Spleen (tissue), 13 donors: ENCODE measurements at places on chromosomes 3 and 15. TPM values are rescaled to one million over a fixed set of nuclear protein-coding genes. Genes with fewer than 3 reads are reported as not detected.

- no peak for DNase-seq
These were observed 47.8 kb downstream of the OIP5 start for GRCh38 chr15:41284427-41285177.

- DNase-seq, result no peak
These were observed 65.4 kb downstream of the EEFSEC start for GRCh38 chr3:128218548-128219257.

GRCh38 chr3:110576960-110577359 lies 494.7 kb upstream of the NECTIN3 start:
- DNase-seq, result no peak

DNA sequence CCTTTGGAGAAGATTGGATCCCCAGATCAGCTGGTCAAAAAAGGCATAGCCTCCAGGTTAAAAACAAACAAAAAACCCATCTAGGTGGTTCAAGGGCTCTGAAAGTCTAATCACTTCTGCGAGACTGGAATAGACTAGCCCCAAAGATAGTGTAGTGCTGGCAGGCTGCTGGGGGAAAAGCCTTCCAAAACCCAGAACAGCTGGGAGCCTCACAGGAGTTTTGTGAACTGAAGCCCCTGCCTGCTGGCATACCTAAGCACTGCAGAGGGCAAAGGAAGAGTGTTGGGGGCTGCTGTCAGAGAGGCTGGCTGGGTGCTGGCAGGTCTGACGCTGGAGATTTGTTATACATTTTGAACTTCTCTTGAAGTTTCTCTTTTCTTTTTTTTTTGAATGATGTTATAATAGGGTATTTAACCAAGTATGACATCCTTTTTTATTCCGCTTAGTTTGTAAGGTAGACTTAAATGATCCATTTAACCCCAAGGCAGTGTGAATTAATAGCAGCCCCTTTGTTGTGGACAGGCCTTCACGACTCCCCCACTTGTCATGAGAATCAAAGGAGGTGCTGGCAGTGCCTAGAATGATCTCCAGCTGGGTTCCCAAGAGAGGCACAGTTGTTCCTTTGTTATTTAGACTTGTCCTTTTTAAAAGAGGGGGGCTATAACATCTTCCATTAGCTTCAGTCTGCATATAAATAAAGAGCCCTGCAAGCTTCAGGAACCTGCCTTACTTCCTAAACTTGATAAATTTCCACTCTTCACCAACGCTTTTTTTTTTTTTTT lies 53.9 kb downstream of the CRTC3 start:
- no peak for DNase-seq

DNA sequence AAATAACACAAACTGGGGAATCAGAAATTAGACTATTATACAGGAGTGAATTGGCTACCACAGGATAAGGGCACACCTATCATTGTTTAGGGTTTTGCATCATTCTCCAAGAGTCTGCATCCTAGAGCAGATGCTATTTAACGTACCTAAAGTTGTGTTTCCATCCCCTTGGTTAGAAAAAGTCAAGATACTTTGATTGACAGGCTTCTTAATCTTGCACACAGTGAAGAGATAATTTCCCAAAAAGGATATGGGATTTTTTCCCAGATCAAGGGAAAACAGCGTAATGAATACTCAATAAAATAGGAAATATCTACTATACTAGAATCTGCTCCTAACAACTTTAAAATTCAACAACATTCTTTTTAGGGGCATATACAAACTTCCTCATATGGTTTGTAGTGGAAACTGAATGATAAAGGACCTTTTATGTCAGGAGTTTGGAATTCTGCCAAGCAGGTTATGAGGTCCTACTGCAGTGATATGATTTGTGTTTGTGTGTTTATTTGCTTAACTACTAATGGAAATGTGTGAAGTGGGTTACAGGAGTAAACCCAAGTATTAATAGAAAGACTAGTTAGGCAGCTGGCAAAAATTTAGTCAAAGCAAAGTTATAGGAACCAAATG lies 124.1 kb upstream of the MME start:
- no peak for DNase-seq

- no peak for DNase-seq
These were observed 52.6 kb upstream of the ZNF385D start for GRCh38 chr3:21803604-21804003.

The CCR3 gene
- 1.1 TPM for total RNA-seq

DNA sequence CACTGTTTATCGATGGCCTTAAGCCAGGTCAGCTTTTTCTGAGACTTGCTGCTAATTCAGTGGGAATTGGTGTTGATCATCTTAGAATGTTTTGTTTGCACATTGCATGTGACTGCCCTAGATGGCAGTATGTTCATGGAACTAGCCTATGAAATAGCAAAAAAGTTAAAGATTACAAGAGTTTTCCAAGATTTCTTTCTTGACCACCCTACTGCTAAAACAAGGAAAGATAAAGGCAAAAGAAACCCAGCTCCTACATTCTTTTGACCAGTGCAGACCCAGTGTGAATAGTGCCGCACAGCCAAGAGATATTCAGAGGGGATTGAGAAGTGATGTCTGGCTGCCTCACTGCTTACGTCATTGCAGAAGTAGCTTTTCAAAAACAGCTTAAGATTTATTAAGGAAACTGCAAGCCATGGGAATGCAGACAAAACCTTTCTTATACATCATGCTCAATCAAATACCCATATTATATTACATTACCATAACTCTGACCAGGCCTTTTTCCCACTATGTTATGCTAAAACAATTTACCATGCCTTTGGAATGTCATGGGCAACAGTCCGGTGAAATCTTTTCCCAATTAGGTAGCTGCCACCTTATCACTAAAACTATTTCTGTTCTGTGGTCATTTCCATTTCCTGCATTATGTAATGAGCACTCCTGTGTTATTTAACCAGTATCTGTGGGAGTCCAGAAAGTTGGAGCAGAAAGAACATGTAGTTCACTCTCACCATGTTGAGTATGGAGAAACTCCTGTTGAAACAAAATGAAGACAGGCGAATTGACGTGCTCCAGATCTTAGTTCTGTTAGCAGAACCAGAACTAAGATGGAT lies 6.0 kb downstream of the PHLDB2 start:
- no peak for DNase-seq

- DNase-seq, result no peak
These were observed 38.1 kb downstream of the LRTM1 start for GRCh38 chr3:54889731-54890130.

DNA sequence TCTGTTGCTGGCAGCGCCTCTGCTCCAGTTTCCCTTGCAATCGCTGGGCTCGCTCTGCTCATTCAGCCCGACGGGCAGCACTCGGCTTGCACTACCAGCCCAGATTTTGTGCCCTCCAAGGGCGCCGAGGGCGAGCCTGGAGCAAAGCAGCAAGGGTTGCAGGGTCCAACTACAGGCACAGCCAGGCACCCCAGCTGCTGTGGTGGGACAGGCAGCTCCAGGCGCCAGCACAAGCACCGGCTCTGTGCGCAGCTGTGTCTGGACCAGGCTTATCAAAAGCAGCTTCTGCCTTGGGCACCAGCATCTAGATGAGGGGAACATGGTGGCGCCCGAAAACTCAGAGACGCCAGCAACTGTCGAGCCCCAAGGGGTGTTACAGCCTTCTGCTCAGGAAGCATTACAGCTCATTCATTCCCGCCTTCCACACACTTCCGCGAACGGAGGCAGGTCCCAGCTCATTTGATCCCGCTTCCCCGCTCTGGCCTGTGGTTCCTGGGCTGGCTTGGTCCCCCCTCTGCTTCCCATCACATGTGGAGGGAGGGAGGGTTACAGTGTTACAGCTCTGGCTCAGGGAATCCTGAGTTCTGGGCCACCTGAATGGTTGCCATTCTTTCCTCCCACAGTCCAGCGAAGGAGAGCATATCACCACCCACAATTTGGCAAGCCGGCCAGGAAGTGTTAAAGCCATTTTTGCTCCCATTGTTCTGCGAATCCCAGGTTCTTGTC lies 409.9 kb upstream of the ALCAM start:
- DNase-seq, result no peak
